A549 treated with RU486 at 1 μM for 4 hours (cell line): ENCODE measurements at places on chromosomes 7 and 10. TPM values are rescaled to one million over a fixed set of nuclear protein-coding genes. Genes with fewer than 3 reads are reported as not detected.

The AKR1C3 gene
- total RNA-seq, result 1,182 to 1,414 TPM (median 1,279 TPM) in 5 replicates

The ZNF25 gene
- total RNA-seq, result 1.0 to 2.2 TPM (median 2.0 TPM) in 5 replicates

The RNF32 gene
- total RNA-seq, result 0.77 to 2.1 TPM (median 1.2 TPM) in 5 replicates

The PKD1L1 gene
- 0.05 to 0.62 TPM (median 0.10 TPM) in 5 replicates for total RNA-seq

The SCIN gene
- total RNA-seq, result 0.40 to 0.81 TPM (median 0.43 TPM) in 5 replicates

The TYW1B gene
- total RNA-seq, result 2.5 to 3.2 TPM (median 2.9 TPM) in 5 replicates

The EVX1 gene
- total RNA-seq, result 0.07 to 0.32 TPM (median 0.23 TPM) in 3 of 5 replicates, not detected in the others

The CCDC3 gene
- 0.94 to 1.1 TPM (median 0.99 TPM) in 5 replicates for total RNA-seq

The MARCHF5 gene
- 28.9 to 34.3 TPM (median 32.7 TPM) in 5 replicates for total RNA-seq

The VPS37D gene
- 2.9 to 6.0 TPM (median 5.1 TPM) in 5 replicates for total RNA-seq

The RABGEF1 gene
- 24.4 to 29.8 TPM (median 26.4 TPM) in 5 replicates for total RNA-seq
